ENCODE measurements at places on chromosomes 6 and 20.

DNA sequence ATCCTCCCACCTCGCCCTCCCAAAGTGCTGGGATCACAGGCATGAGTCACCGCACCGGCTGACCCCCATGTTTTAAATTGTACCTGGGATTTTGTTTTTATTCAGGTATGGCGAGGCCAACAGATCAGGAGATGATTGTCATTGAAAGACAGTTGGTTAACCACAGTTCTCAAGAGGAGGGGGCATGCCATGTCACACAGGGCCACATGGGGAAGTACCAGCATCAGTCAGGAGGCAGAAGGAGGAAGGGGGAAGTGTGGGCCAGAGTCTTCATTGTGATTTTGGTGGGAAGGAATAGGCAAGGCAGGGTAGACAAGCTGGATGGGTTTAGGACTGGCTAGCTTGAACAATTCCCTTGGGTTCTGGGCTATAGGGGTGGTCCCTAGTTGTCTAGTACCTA lies 9.9 kb upstream of the MMP9 start:
- peak; percentile 48 for DNase-seq

DNA sequence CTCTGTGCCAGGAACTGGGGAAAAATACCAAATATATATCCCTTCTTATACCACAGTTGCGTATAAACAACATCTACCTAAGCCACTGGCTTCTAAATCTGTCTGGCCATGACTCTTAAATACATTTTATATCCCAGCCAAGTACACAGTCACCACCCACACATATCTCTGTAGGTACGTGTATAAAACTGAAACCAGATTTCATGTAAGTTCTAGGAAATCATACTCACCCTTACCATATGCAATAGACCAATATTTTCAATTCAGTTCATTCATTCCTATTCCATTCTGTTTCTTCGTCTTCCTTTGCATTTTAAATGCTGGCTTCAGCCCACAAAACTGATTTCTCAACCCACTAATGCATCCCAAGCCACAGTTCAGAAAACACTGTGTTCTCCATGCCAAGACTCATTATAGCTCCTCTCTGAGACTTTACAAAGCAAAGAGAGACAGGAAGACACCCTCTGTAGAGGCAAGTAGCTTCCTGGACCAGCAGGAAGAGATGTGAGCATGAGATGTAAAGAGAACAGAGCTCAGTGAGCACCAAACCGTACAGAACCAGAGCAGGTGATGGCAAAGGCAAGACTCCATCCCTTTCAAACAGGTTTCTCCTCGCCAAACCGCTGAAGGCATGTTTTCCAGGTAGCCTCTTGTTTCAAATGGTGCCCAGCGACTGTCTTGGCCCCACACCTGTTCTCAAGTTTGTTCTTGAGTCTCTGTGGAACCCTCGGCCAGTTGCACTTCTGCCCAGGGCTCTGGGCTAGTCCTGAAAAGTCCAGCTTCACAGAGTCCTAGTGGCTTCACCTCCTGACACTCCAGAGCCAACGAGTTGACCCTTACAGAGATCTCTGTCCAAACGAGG lies 18.7 kb downstream of the FAM50B start:
- DNase-seq, result peak; percentile 53

DNA sequence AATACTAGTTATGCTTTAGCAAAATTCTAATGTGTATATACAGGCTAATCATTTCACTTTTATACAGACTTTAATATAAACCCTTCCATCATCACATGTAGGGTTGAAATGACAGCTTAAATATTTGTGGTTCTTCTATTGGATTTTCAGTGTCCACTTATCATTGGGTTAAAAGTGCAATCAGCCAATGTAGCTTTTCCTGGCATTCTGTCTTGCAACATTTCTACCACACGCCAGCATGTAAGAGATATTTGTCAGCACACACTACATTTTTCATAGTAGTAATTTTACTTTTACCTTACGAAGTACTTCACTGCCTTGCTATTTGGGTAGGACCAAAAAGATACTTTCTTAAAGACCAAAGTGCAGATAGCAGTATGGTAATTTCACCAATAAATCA lies 252.0 kb downstream of the TBX18 start:
- DNase-seq, result no peak

- no peak for DNase-seq
These were observed 26.9 kb downstream of the BFSP1 start for GRCh38 chr20:17504066-17504897.

DNA sequence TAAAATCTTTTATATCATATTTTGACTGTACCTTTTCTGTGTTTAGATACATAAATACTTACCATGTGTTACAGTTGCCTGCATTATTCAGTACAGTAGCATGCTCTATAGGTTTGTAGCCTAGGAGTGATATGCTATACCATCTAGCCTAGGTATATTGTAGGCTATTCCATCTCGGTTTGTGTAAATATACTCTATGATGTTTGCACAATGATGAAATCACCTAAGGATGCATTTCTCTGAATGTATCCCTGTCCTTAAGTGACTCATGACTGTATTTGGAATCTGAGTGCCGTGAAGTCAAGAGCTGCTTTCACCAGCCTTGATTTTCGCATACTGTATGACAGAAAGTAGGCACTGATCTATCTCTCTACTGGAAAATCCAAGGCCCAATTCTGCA lies 129.9 kb downstream of the UTRN start:
- no peak for DNase-seq
